ENCODE measurements at places on chromosomes 6 and 20.

GRCh38 chr20:60484316-60484715 lies 526.1 kb downstream of the CDH26 start:
- no peak for DNase-seq

GRCh38 chr6:37273690-37274089 lies 15.7 kb upstream of the TMEM217 start:
- no peak for DNase-seq

DNA sequence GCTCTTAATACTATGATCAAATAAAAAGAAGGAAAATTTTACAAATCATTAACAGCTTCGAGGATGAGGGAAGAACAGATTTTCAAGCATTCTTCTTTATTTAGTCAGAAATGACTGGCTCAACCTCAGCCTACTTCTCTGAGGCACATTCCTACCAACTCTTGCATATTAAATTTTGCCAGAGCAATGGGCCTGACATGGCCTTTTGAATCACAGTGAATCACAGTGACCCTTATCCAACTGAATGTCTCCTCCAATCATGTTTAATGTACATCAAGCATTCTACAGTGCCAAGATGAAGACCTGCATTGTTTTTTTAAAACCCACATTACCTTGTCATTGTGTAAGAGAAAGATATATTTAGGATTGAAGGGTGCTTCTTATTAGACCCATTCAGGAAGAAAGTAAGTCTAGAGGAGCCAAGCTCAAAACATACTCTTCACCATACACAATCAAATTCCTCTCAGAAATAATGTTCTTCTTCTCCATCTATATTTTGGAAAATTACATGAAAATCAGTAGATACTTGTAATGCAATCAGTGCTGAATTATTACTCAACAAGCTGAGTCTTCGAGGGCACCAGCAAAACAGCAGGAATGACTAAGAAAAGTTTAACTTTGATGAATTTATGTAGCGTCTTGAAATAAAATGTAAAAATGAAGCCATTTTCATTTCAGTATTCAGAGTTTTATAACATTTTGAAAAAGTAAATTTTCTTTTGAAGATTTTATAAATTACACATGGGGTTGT lies 44.1 kb upstream of the MOXD1 start:
- DNase-seq = peak; percentile 55

DNA sequence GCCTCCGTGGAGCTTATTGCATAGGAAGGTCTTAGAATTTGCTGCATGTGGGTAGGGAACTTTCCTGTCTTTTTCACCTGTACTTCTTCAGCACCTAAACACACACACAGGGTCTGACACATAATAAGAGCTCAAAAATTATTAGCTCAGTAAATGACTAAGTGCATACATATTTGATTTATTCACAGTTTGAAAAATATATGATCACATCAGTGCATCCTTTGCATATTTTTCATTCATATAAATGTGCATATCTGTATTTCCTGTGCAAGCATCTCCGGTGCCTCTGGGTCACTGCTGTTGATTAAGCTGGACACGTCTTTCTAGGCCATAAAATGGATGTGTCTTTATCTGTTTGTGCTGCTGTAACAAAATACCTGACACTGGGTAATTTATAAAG lies 234.7 kb downstream of the UST start:
- no peak for DNase-seq

DNA sequence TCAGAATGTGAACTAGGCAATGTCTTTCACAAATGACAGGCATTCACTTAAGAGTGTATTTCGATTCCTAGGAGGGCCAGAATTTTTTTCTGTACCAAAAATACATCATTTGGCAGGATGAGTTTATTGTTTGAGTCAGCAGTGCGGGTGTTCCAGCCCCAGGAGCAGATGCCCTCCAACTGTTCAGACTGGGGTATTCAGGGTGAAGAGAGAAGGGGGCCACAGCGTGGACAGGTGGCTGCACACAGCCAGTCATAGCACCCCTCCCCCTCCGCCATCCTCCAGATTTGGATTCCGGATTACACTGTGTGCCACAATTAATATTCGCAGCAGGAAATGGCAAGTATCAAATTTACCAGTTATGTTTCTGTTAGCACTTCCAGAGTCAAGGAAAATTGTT lies 38.6 kb downstream of the RIPOR2 start:
- no peak for DNase-seq

DNA sequence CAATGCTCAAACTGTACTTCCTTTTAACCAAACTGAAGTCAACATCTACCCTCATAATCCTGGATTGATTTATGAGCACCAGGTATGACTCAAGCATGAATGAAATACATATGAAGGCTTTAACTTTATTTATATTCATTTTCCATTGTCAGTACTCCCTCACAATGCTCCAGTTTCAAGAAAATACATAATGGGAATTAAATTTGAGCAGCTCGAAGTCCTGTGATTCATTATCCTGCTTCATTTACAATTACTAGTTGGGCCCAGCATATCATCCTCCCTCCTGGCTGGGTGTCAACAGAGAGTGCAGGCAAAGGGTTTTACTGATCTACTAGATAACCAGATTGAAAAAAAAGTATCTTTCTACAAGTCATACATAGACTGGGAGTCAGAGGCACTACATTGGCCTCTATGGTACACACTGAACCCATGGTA lies 10.1 kb downstream of the SAMHD1 start:
- no peak for DNase-seq

- no peak for DNase-seq
These were observed 5.8 kb downstream of the CITED2 start for GRCh38 chr6:139368661-139369060.

DNA sequence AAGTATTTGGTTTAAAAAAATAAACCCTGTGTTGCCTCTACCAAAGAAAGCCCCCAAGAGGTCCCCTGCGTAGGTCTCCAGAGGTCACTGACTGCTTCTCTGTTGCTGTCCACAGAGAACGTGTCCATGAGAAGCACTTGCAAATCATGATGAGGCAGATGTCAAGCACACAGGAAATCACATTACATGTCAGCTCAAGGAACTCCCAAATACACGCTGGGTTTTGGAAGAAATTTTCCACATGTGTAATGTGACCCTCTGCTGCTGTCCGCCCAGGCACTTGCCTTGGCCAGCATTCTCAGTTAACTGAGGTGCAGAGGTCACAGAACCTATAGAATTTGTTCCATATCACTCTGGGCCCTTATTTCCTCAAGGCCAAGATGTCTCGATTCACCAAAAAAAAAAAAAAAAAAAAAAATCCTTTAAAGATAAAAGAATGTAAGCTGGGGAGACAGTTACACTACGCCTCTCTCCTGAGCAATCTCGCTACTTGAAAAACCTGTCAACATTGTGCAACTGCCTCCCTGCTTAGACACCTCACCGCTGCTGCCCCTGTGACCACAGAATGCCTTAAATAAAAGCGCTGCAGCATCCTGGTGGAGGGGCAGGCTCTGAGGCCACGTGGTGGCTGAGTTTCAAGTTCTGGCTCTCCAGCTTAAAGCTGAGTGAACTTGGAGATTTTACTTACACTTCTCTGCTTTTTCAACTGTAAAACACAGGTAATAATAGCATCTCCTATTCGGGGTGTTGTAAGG lies 42.3 kb downstream of the SLC22A23 start:
- DNase-seq = no peak

DNA sequence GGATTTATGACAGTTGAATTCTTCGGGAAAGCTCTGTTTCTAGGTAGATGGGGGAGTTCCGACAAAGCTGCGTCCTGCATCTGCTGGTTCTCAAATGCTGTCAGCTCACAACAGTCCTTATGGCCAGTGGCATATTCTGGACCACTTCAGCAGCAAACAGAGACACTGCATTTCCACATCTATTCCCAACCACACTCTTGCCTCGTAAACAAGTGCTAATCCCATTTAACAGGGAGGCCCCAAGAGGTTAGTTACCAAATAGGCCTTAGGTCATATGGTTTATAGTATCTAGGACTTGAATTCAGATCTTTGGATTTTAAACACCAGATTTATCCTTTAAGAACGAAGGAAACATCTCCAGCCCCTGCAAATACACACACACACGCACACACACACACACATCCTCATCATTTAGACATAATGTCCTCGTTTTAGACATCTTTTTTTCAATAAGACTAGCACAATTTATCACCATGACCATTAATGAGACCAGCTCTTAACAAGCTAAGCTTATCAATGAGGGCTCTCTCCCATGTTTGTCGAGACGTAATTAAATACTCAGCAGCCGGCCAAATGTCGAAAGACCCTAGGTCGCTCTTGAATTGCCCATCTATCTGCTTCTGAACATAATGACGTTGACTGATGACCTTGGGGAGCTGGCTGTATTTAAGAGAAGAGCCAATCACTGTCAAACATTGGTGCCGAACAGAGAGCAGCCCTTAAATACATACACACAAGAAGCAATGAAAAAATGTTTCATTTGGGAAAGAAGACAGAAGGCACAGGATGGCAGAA lies 84.5 kb downstream of the PSMG4 start:
- no peak for DNase-seq

DNA sequence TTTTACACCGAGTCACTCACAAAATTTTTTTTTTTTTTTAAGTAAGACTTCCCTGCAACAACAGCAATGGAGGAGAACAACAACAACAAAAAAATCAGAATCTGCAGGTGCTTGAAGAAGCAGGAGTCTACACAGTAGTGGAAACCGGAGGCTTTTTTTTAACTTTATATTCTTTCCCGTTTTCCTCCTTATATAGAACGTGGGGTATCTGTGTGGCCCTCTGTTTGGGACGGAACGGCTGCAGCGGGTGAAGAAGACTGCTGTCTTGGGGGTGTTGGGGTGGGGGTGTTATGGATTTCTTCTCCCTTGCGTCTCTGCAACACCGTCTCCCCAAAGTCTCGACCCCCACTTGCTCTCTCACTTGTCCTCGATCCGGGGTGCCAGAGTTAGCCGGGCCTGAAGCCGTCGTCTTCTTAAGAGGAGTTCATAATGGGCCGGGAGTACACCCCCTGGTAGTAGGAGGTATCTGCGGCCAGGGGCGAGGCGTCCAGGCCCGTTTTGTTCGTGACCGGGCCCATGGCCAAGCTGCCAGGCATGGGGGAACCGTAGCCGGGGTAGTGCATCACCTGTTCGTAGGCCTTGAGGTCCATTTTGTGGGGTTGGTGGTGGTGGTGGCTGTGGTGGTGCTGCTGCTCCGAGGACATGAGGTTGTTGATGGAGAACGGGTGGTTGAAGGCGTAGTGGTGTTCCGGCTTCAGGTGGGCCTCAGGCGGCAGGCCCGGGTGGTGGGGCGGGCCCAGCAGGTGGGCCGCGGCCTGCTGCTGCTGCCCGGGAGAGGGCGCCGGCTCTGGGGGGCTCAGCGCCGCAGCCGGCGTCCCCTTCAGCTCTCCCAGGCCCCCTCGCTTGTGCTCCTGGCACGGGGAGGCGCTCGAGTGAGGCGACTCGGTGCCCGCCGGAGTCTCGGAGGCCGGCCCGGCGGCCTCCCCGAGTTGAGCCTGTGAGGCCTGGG lies 2.7 kb downstream of the FOXA2 start:
- no peak for DNase-seq

All from AG04449 (cell line).